Stimulated activated CD4-positive, alpha-beta T cell treated with anti-CD3 and anti-CD28 coated beads, Interleukin-4, amount 100 ng/mL, for 24 hours (primary cell): ENCODE measurements at places on chromosomes 1 and 21.

GRCh38 chr1:246454655-246455054, 52.4 kb downstream of the SMYD3 start:
- DNase-seq = no peak

GRCh38 chr1:40635763-40636500, 29.6 kb downstream of the RIMS3 start:
- DNase-seq = no peak

DNA sequence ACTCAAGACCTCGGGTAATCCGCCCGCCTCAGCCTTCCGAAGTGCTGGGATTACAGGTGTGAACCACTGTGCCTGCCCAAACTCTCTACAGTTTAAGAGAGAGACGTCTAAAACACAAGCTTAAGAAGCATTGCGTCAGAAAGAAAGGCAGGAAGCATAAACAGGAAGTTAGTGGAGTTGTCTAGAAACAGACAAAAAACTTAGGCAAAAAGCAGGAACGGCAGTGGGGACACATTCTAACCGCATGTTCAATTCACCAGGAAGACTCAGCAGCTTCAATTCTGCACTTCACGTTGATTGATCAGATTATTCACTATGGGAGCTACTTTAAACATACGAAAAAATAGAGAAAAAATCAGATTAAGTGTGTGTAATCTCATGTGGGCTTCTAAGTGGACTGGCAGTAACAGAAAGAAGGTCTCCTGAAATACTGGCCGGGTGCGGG, 7.4 kb downstream of the CFAP74 start:
- no peak for DNase-seq

GRCh38 chr1:65253800-65254319, 55.5 kb upstream of the DNAJC6 start:
- DNase-seq = no peak

- DNase-seq = no peak
Observed at GRCh38 chr1:33263890-33264504, 7.7 kb downstream of the ZNF362 start.

- no peak for DNase-seq
Observed at GRCh38 chr1:33170351-33171274, 11.2 kb downstream of the TRIM62 start.

- no peak for DNase-seq
Observed at GRCh38 chr1:218931324-218931723, 242.4 kb upstream of the LYPLAL1 start.

- DNase-seq = no peak
Observed at GRCh38 chr1:157277913-157278312, 139.7 kb upstream of the ETV3 start.

GRCh38 chr21:33651965-33652680, 9.8 kb downstream of the ITSN1 start:
- DNase-seq = no peak

- DNase-seq = no peak
Observed at GRCh38 chr1:243938208-243938607, 88.2 kb upstream of the AKT3 start.

DNA sequence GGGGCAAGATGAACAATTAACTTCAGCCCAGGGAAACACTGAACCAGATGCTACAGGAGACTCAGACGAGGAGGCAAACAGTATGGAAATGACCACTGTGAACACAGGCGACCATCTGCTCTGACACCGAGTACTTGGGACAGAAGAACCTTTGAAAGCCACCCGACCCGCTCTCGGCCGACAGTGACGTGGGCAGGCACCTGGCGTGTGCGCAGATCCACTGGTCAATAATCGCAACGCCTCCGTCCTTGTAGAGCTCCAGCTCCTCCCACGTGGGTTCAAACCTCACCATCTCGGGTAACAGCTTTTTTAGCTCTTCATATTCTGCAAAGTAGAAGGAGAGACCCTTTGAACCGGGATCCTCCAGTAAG, 20.3 kb downstream of the POFUT2 start:
- DNase-seq = no peak

DNA sequence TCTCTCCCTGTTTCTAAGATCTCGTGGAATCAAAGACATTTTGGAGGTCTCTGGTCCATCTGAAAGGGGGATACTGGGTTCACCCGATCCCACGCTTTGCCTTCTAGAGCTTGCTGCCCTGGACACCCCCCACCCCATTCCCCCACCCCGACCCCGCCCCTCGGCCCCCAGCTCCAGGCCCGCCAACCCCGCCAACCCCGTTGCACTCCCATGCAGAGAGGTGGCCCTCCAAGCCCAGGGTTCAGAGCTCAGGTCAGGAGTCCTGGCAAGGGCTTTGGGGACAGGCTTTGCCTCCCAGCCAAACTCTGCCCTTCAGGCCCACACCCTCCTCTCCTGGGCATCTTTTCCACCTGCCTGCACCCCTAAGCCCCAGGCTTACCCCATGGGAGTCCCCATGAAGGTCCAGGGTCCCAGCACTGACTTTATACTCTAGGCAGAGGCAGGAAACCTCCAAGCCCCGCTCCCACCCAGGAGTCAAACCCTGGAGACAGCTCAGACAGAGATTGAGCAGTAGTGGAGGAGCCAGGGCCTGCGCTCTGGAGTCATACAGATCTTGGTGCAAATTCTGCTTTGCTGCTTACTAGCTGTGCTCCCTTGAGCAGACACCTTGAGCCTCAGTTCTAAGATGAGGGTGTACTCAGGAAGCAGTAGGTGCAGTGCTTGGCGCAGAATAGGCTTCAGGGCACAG, 155.9 kb downstream of the FOXD2 start:
- DNase-seq = no peak

GRCh38 chr1:18723206-18723605, 92.6 kb downstream of the PAX7 start:
- no peak for DNase-seq

GRCh38 chr1:75797273-75797588, 549 bp downstream of the MSH4 start:
- peak; percentile 43 for DNase-seq

- no peak for DNase-seq
Observed at GRCh38 chr1:81420760-81421159, 380.0 kb upstream of the ADGRL2 start.

DNA sequence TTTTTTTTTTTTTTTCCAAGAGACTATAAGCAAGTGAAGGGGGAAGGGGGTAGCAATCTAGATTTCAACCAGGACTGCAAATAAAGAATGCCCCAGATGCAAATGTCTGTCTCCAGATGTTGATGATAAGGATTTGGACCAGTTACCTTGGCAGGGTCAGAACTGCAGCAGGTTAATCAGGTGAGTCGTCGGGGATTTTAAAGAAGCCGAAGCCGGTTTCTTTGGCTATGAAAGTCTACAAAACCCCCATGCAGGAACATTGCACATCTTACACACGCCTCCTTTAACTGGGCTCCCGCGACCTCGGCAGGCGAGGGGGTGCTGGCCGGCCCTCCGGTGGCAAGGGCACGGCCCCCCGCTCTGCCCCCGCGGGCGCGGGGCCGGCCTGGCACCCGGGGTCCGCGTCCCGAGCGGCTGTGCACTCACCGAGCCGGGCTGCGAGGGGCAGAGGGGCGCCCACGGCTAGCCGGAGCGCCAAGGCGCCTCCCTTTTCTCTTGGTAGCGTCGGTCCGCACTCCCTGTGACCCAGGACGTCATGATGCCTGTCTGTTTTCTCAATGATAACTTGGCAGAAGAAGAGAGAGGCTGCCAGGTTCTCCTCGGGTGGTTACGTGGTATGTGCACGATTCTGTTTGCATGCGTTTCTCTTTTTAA, 366.3 kb upstream of the ESRRG start:
- DNase-seq = no peak

DNA sequence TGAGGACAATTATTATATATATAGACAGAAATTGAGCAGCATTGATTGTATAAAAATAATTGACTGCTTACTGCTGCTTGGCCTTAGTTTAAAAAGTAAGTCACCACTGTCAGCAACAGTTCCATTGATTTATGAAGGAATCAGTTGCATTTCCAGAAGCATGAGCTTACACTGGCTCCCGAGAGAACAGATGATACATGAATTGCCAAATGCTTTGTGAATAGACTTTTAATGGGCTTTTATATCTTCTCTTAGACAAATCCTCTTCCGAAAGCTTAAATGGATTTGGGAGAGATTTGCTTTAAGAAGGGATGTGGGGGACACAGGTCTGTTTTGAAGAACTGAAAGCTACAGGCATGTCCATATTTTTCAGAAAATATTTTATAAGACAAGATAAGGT, 7.5 kb downstream of the FHAD1 start:
- DNase-seq = no peak

DNA sequence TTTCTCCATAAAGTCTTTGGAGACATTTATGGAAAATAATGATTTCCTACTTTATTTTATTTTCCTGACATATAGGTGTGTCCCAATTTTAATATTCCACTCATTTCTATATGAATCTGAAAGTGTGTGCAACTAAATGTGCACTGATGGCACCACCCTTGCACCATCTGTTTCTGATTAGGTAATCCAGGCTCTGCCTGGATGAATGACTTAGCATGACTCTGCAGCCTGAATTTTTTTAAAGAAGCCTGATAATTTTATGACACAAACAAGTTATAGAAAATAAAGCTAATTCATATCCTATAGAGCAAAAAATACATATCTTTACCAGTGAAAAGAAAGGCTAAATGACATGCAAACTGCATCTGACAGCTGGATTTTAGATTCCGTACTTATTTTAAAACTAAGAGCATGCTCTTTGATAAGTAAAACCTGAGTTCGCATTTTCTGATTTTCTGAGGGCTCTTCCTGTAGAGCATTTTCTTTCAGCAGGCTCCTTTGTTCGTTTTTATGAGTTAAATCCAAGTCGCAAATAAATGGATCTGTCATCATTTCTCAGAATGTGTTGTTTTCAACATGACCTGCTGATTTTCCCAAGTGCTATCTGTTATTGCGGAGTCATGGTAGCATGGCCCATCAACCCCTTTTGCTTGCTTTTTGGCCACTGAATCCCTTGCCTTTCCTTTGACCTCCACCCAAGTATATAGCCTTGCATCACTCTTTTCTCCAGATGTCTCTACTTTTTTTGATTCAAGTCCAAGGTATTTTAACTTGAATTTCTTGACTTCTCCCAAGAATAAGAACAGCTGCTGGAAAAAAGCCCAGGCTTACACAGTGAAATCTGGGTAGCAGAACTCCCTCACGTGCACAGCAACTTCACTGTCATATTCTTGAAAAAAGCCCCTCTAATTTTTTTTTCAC, 52.8 kb upstream of the LYPLAL1 start:
- no peak for DNase-seq

DNA sequence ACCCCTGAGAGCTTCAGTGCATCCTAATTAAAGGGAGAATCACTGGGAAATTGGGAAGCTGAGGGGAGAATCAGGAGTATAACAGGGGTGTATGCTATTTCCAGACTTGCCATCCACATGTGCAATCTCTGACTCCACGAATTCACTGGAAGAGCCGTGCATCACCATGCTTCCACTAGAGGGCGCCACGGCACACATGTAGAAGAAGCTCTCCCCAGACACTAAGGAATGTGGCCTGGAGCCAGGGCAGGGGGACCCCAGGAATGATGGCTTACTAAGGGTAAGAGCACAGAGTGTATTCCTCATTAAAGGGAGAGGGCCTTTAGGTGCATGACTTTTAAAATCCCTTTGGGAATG, 81.5 kb downstream of the ABCA4 start:
- peak; percentile 57 for DNase-seq

- DNase-seq = no peak
Observed at GRCh38 chr21:21406921-21407320, 408.7 kb downstream of the NCAM2 start.

GRCh38 chr1:222074317-222074716, 332.4 kb upstream of the DUSP10 start:
- DNase-seq = no peak

- no peak for DNase-seq
Observed at GRCh38 chr21:45079351-45079750, 5.0 kb downstream of the ADARB1 start.

DNA sequence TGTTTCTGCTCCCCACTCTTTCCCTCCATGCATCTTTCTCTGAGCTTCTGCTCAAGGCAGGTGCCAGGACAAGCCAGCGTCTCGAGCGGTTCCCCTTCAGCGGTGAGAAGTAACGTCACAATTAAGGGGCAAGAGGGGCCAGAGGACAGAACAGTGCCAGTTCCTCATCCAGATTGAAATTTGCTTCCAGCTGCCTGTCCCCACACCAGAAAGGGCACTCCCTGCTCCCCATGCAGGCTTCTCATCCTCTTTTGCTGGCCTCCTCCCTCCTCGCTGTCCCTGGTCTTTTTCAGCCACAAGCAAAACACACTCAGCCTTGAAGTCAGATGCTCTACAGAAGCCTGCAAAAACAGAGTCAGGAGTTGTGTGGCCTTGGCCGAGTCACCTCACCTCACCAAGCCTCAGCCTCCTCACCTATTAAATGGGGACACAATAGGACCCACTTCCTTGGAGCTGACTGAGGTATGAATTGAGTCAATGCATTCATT, 35.0 kb upstream of the ECE1 start:
- no peak for DNase-seq

- DNase-seq = no peak
Observed at GRCh38 chr1:1307261-1307922, 338 bp downstream of the ACAP3 start.

DNA sequence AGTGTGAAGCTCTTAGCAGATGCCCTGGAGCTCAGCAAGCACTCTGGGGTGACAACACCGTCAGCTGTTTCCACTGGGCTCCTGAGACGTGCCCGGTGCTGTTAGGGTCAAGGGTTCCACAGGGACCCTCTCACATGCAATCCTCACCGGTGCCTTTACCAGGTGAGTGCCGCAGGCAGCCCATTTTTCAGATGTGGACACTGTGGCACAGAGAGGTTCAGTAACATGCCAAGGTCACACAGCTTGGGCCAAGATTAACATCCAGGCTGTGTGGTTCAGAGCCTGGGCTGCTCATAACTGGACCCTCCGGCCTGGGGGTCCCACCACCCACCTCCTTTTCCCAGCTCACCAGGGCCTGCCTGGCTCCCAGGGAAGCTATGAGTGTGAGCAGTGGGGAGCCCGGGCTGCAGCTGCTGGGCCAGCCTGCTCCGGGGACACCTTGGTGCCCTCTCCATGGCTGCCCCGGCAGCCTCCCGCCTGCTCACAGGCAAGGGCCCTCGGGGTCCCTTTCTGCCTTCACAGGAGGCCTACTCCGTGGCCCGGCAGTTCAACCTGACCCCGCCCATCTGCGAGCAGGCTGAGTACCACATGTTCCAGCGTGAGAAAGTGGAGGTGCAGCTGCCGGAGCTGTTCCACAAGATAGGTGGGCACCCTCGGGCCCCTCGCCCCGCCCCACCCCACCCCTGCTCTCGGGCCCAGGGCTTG, 49.3 kb downstream of the KCNAB2 start:
- no peak for DNase-seq

DNA sequence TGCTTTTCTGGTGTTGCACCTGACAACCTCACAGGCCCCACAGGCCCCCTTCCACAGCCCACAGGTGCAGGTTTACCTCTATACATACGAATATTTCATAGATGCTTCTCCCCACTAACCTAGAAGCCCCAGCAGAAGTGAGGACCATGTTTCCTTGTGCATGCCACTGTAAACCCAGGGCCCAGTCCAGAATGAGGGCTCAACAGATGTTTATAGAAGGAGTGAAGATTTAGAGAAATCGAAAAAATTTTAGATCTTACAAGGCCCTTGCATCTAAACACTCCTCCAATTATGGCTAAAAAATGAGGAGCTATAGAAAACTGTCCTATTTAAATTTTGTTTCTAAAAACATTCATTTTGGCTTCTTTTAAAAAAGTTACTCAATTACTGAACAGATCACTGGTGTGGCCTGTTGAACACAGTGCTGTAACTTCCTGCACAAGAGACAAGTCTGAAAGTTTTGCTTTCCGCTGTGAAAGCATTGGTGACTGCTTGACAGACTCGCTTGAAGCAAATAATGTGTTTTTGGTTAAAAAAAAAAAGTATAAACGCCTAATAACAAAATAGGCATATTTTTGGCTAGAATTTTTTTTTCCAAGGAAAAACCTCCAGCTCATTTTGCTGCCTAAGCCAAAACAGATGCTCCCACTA, 1.2 kb downstream of the ABCB10 start:
- DNase-seq = no peak

GRCh38 chr1:81606656-81607055, 194.1 kb upstream of the ADGRL2 start:
- no peak for DNase-seq
